ENCODE measurements at places on chromosomes 5 and 9.

- no peak for DNase-seq
Observed at GRCh38 chr5:123181394-123181801, 92.4 kb downstream of the PRDM6 start.

DNA sequence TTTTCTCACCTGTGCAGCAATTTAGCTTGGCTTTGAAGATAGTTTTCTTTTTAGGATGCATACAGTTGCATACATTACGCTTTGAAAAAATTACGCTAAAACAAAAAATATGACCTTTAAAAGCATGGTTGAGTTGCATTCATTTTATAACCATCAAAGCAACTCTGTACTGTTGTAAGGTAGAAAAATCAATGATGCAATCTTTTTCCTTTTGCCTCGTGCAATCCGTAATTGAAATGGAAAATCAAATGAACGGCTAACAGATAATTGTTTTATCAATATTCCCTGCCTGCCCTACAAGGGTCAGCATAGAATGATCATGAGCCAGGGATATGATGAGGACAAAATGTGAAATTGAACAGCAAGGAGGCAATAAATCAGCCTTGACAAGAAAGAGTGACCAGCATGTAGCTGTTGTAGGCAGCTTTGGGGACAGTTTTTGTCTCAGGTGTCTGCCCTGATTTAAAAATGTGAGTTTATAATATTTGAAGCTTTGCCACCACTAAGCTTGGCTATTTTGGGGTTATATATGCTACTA, 98.2 kb downstream of the PBX3 start:
- DNase-seq, result no peak

GRCh38 chr5:111234125-111234524, 9.9 kb downstream of the CAMK4 start:
- DNase-seq, result no peak

DNA sequence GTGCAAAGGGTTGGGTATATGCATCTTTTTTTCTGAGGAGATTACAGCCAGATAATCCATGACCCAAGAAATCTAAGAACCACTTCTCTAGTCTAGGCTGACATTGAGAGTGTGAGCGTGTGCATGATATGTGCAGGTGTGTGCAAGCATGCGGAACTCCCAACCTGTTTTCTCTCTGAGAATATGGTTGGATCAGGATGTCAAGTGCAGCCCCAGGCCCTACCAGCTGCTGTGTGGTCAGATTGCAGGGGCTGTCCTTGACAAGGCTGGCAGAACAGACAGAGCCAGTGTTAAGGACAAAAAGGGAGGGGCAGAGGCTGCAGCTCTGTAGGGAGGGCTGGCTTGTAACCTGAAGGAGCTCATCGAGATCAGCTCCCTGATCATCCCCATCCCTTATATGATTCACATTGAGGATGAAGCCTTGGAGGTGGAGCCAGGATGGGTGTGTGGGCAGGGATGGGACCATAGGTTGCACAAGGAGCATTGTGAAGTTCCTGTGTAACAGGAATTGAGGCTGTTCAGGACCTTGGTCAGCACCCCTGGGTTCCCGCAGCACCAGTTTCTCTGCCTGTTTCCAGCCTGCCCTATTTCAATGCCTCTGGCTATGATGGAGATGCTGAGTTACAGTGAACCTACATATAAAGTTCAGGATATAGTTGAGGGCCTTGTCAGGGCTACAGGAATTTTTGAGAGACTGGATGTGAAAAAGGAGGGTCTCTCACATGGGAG, 52.6 kb upstream of the ARAP3 start:
- peak; percentile 18 for DNase-seq

GRCh38 chr5:157222506-157223230, 42.0 kb downstream of the ITK start:
- peak; percentile 75 for DNase-seq

DNA sequence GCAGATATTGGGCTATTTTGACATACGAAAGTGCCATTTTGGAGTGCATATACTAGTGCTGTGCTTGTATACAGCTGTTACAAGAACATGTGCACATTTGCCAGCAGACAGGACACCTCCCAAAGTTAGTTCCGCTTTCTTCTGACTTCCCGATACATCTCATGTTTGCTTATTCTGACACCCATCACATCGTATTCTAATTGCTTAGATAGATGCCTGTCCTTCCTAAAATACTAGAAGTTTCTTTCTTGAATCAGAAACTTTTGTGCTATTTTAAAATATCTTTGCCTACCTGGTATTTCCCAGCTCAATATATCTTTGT, 177.8 kb downstream of the TTLL11 start:
- DNase-seq, result no peak

- no peak for DNase-seq
Observed at GRCh38 chr9:70080481-70081119, 37.0 kb downstream of the MAMDC2 start.

DNA sequence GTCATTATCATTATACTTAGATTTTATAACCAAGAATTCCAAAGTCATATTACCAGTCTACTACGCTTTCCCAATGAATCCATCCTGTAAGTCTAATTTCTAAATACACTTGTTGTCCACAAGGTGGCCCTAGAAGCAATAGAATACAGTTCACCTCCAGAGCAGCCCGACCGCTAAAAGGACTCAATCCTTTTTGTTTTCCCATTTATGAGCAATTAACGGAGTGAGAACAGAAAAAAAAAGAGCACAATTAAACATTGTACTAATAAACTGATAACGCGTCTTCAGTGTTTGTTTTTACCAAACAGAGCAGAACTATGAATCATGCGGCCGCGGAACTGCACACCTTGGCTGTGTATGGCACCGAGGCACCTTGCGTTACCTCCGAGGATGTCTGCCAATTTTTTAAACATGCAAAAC, 160.7 kb upstream of the DAPK1 start:
- DNase-seq, result no peak

DNA sequence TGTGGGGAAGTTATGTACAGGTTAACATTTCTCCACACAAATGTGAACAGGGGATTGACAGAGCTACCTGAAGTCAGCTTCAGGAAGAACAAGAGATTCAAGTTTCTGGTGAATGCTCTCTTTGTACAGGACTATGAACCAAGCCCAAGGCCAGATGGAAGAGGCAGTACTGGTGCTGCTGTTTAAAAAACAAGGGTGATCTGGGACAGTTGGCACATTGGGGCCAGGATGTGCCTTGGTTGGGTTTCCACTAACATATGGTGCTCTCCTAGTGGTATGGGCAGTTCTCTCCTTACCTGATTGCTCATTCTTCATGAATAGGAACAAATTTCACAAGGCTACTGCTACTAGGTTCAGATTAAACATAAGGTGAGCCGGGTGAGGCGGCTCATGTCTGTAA, 40.0 kb downstream of the MTMR12 start:
- no peak for DNase-seq

- DNase-seq, result no peak
Observed at GRCh38 chr5:160461378-160461777, 39.7 kb downstream of the PTTG1 start.

- DNase-seq, result no peak
Observed at GRCh38 chr5:162824360-162824759, 613.0 kb upstream of the CCNG1 start.

GRCh38 chr9:109179801-109180523, 12.9 kb upstream of the FRRS1L start:
- DNase-seq, result no peak

GRCh38 chr5:33530183-33531036, 89.6 kb downstream of the TARS1 start:
- DNase-seq, result no peak

DNA sequence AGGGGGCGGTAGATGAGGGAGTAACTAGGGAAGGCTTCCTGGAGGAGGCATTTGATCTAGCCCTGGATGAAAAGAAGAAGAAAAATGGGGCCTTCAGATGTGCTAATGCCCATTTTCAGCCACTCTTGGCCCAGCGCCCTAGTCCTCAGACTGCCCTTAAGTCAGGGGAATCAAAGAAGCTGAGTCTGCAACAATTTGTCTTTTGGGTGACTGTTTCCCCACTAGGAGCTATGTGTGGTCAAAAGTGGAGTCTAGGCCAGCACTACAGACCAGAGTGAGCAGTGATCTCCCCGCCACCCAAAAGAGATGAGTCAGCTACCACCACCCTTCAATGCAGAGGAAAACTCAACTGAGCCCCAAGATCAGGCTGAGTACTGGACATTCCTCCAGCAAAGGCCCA, 542.1 kb downstream of the BNC2 start:
- DNase-seq, result no peak

GRCh38 chr9:95587021-95587964, 70.5 kb upstream of the PTCH1 start:
- no peak for DNase-seq

GRCh38 chr9:107147134-107147533, 135.9 kb upstream of the RAD23B start:
- DNase-seq, result no peak

Measured in activated naive CD4-positive, alpha-beta T cell treated with Interleukin-2 at 50 U/mL for 16 hours (primary cell).